ENCODE measurements at places on chromosomes 4 and X.
A peak's percentile ranks its signal among the peaks of the same experiment; 100 is the strongest.

GRCh38 chrX:20056704-20057103, 60.0 kb downstream of the MAP7D2 start:
- DNase-seq = no peak

GRCh38 chr4:110452546-110452945, 23.4 kb upstream of the ENPEP start:
- DNase-seq = no peak

- no peak for DNase-seq
These were observed 362.4 kb upstream of the SLC7A11 start for GRCh38 chr4:138604556-138604955.

GRCh38 chr4:167234316-167234881, at the start of gene SPOCK3:
Gene SPOCK3, minus strand, starts transcription at chr4:167234494.
- peak; percentile 23 for DNase-seq

GRCh38 chr4:6017800-6018199, 431 bp downstream of the C4orf50 start:
- no peak for DNase-seq

DNA sequence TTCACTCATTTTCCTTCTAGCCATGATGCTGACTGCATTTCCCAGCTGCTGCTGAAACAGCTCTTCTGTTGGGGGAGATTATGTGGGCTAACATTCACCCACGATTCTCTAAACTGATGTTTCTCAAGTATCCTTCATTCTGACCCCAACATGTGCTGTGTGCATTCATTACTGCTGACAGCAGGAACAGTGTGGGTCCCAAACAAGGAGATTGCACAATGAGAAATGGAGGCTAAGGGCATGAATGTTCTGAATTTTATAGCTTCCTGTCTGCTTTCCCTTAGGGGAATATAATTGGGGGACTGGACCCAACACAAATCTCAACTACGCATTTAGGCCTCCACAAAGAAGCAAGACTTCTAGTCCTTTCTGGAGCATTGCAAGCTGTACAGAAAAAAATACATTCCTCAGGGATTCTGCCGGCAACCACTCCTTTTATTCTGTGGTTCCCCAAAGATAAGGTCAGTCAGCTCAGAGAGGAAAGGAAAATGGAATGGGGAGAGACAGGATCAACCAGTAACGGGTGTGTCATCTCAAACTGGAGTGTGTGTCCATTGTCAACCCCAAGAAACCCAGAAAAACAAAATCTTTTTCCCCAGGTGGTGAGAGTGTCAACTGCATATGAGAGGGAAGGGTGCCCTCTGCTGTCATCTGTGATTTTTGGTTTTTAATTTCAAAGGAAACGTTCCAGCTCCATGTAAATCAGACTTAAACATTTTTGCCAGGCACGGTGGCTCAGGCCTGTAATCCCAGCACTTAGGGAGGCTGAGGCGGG, 81.5 kb upstream of the EGFL6 start:
- DNase-seq = no peak

Measured in NCI-H2029 (cell line).